ENCODE measurements at places on chromosomes 2 and 18.

- no peak for DNase-seq
These were observed 1.4 kb downstream of the CYRIA start for GRCh38 chr2:16664052-16664731.

DNA sequence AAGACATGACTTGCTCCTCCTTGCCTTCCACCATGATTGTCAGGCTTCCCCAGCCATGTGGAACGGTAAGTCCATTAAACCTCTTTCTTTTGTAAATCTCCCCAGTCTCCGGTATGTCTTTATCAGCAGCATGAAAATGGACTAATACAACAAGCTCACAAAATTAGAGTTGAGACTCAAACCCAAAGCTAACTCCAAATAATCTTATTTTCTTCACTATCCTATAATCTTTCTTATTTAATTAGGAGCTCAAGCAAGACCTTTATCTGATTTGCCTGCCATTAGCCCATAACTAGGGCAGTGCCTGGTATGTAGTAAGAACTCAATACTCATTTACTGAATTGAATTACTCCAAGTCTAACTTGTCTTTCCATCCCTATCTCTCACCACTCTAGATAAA lies 289.2 kb downstream of the SUCLG1 start:
- DNase-seq: no peak

DNA sequence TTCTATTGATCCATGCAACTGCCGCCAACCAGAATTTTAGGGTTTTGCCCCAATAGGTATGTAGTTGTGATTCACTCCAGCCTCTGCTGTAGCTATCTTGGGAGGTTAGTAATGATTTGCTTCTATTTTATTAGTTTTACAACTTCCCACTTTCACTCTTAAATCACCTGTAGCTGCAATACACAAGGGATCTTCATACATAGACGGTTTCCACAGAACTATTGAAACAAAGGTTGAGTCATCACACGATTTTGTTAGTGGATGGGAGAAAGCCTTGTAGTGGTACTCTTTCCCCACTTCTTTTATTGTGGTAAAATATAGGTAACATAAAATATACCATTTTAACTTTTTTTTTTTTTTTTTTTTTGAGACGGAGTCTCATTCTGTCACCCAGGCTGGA lies 104.2 kb upstream of the SPRED2 start:
- DNase-seq: no peak

- DNase-seq: no peak
These were observed 14.7 kb downstream of the DAW1 start for GRCh38 chr2:227886149-227886548.

DNA sequence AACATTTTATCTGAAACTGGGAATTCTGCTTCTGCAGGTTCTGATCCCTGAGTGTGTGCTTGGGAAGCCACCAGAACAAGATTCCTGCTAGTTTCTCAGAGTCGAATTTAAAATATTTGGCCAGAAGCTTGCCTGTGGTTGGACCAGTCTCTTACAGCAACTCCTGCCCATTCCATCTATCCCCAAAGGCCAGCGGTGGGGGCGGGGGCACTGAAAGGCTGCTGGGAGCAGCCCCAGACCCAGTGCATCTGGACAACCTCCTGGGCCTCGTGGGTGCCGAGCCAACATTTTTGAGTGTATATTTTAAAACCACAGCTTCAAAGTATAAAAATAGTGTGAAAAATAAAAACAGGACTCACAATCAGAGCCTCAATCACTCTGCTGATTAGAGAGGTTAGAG lies 38.6 kb upstream of the ZFP36L2 start:
- DNase-seq: no peak

DNA sequence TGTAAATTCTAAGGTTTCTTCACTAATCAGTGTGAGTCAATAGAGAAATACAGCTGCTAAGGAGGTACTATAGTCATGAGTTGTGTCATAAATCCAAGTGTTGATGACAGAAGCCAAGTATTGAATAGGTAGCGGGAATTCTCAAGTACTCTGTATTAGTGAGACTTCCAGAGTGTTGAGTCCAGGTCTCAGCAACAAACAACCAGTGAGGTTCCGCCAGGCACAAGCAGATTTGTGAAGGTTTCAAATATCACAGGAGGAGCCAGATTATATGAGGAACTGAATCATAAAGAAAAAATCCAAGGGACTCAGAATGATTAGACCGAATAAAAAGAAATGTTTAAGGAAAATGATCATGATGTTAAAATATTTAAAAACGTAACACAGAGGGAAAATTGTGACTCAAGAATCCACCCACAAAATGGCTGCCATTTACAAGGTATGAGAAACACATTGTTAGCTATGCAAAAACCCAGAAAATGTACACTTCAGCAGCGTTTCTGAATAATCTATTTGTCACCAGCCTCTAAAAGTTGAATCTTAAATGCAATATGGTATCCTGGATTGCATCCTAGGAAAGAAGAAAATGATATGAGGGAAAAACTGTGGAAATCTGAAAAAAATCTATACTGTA lies 27.3 kb upstream of the EVA1A start:
- DNase-seq: no peak

GRCh38 chr18:79335833-79336360 lies 59.8 kb upstream of the NFATC1 start:
- DNase-seq: no peak

DNA sequence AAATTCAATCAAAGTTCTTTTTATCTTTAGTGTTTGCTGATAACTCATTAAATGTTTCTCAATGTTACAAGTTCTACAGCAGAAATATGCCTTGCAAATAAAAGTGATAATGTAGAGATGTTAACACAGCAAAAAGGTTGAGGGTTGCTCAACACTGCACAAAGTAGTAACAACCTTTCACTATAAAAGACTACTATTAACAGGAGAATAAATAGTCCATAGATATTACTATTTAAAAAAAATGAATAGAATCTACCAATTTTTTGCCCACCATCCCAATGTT lies 378.1 kb downstream of the RBM43 start:
- DNase-seq: no peak

DNA sequence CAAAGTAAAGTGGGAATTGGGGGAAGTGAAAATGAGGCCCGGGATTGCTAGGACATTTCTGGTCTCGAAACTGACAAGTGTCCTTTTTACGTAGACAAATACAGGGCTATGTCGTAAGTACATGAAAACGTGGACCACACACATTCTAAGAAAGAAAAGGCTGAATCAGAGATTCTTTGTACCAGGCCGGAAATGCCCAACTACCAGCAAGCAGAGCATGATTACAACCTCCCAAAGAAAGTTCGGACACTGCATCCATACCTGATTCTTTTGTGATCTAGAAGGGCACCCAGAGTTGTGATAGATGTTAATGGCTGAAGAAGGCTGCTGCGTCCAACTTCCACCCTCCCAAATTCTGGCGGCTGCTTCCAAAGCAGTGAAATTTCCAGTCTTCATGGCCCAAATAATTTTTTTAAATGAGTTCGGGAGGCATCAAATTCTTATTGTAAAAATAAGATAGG lies 1.7 kb downstream of the RBMS1 start:
- DNase-seq: no peak

DNA sequence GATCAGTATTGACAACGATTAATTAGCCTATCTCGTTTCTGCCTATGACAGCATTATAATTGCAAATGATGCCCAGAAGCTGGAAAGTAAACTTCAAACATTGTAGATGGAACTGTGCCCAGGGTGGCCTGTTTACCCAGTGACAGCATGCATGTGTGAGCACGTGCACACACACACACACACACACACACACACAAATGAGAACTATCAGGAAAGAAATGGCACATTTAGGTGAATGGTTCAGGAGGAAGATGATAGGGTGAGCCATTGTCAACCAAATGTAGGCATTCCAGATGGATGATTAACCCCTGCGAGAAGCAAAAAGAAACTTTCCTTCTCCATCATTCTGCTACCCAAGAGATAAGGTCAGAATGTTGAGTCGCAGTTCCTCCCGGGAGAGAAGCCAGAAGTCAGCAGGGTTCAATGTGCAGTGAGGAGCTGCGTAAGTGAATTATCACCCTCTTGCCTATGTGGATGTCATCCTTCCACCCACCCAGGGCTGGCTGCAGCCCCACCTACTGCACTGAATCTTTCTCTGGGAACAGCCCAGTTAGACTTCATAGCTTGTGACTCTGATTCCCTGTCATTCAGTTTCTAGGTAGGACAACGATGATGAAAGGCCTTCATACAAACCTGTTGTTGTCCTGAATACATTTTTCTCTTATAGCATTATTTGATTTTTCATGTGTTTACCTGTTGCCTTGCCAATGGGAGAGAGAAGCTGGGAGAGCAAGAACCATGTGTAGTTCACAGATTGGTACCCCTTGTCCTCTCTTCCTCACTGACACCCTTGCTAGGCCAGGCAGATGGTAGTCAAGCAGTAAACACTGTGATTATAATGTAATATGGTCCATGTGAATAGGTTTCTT lies 3.5 kb upstream of the APOB start:
- no peak for DNase-seq

DNA sequence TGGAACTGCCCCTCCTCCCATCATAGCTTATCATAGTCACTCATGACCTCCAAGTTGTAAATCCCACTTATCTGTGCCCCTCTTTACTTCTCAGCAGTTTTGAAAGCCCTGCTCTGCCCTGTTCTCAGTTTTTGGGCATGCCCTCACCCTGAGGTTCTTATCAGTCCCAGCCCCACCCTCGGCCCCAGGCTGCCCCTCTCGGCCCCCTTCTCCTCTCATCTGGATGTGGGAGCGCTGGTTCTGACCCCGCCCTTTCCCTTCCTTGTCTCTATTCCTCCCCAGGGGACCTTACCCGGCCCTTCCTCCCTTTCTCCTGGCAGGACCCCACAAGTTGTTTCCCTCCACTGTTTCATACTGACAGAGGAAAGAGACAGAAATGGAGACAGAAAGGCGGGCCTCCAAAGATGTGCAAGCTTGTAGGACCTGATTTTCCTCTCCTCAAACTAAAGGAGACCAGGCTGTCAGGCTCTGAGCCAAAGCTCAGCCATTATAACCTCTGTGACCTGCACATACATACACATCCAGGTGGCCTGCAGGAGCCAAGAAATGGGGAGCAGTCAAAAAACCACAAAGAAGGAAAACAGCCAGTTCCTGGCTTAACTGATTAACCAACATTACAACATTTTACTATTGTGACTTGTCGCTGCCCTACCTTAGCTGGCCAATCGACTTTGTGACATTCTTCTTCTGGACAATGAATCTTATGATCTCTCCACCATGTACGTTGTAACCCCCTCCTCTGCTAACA lies 171.0 kb upstream of the HS6ST1 start:
- DNase-seq: no peak

GRCh38 chr18:55605733-55606338 lies 17.8 kb upstream of the TCF4 start:
- DNase-seq: no peak

GRCh38 chr2:138723196-138723987 lies 56.8 kb downstream of the NXPH2 start:
- no peak for DNase-seq

DNA sequence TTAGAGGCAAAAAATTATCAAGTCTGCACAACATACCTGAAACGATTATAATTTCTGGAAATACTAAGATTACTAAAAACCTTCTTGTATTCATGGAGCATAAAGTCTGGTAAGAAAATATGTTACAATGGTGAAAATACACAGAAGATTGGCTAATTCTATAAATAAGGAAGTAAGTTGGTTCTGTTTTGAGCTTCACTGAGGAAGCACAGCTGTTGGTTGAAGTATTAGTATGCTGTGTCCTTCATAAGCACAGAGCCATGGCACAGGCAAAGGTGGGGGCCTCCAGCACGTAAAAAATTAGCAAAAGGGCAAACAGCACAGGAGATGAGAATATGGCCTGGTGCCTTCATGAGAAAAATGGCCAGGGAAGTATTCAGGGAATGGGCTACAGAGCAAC lies 40.4 kb upstream of the ANKRD62 start:
- no peak for DNase-seq

DNA sequence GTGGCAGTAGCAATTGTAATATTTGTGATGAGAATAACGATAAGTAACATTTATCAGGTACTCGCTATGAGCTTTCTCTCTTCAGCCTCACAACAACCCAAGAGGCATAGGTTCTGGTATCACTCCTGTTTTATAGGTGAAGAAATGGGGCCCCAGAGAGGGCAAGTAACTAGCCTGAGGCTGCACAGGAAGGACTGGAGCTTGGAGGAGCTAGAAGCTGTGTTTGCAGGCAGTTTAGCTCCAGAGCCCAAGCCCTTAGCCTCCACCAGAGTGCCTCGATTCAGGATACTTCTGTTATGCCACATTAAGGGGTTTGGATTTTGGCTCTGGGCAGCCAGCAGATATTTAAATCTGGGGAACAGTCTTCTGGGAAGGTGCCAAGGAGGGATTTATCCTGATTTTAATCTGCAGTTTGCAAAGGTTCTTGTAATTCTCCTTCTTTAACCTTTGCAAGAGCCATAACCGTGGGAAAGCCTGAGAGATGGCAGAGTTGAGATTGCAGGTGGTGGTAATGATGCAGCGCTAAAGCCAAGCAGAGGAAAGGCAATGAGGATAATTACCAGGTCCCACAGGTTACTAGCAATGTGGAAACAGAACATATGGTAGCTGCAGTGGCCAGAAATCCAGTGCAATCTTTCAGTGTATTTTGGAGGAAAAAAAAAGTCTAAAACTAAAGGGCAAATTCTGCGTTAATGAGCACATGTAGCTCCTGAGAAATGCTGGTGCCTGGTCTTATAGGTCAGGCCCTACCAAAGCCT lies 9.1 kb downstream of the MOCOS start:
- no peak for DNase-seq

- no peak for DNase-seq
These were observed 57.8 kb downstream of the DIPK1C start for GRCh38 chr18:74399091-74399887.

- DNase-seq: no peak
These were observed 78.5 kb downstream of the UGGT1 start for GRCh38 chr2:128169497-128169896.

- DNase-seq: no peak
These were observed 50.1 kb upstream of the ITM2C start for GRCh38 chr2:230814616-230815015.

GRCh38 chr18:4789506-4789905 lies 334.4 kb upstream of the DLGAP1 start:
- no peak for DNase-seq

DNA sequence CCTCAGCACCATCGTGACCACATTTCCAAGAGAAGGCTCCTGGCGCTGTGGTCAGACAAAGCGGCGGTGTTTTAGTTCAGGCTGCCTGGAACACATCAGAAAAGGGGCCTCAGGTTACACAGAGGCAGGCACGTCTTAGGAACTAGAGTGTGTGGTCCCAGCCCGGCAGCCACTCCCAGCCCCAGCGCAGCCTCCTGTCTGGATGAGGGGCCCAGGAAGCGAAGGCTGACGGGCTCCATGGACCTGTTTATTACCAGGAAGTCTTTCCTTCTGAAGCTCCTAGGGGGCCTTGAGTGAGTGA lies 10.0 kb upstream of the GPR55 start:
- DNase-seq: no peak
